ENCODE measurements at places on chromosomes 7 and 10. TPM values are rescaled to one million over a fixed set of nuclear protein-coding genes. Genes with fewer than 3 reads are reported as not detected.

TRIM50 gene
- not detected for total RNA-seq

SH2D4B gene
- not detected for total RNA-seq

TWIST1 gene
- total RNA-seq, result 1.2 TPM

RBP3 gene
- total RNA-seq, result not detected

KCP gene
- total RNA-seq, result 0.35 TPM

NAT16 gene
- total RNA-seq, result not detected

MBLAC1 gene
- total RNA-seq, result 1.5 TPM

PNLIPRP2 gene
- total RNA-seq, result not detected

CYP17A1 gene
- not detected for total RNA-seq

FAM25G gene
- not detected for total RNA-seq

GRCh38 chr10:65166272-65166671 is 1645.1 kb downstream of the REEP3 start:
- DNase-seq, result peak; percentile 60

- no peak for DNase-seq
Measured at GRCh38 chr10:5040010-5040673, 36.5 kb upstream of the AKR1C2 start.

DNA sequence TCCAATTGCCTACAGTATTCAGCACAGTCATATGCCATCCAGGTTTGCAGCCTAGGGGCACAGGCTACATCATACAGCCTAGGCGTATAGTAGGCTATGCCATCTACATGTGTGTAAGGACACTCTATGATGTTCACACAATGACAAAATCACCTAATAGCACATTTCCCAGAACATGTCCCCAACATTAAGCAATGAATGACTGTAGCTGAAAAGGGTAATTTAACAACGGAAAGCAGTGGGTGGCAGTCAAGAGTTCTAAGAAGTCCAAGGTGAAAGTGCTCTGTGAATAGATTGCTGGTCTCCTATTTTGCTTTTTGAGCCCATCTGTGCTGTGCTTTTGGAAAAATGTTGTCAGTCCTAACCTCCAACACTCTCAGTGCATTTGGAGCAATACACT is 162.6 kb downstream of the KLF6 start:
- DNase-seq, result no peak

DNA sequence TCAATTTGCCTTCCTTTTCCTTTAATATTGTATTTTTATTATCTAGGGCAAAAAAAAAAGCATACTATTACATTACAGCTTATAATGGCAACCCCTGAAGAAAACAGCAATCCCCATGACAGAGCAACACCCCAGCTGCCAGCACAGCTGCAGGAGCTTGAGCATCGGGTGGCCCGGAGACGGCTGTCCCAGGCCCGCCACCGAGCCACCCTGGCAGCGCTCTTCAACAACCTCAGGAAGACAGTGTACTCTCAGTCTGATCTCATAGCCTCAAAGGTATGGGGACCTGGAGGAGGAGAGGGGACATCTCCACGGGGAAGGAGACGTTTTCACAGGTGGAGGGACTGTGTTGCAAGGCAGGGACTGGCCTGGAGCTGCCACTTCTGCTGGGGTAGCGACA is 6.8 kb downstream of the STRA8 start:
- no peak for DNase-seq

- no peak for DNase-seq
Measured at GRCh38 chr7:16978358-16979244, 96.8 kb upstream of the AGR3 start.

DNA sequence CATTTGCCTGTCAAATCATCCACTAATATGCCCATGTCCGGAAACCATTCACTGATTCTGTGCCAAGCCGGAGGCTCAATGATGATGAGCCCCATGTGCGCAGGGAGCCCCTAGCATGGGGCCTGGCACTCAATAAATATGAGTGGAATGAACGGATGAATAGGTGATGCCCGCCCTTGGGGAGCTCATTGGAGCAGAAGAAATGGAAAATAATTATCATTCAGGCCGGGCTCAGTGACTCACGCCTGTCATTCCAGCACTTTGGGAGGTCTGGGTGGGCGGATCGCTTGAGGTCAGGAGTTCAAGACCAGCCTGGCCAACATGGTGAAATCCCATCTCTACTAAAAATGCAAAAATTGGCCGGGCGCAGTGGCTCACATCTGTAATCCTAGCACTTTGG is 11.0 kb downstream of the RHBDD2 start:
- no peak for DNase-seq

GRCh38 chr7:29555061-29555460 is 8.6 kb upstream of the PRR15 start:
- DNase-seq, result no peak

GRCh38 chr10:47286116-47286505 is 13.9 kb upstream of the GDF10 start:
- DNase-seq, result no peak

DNA sequence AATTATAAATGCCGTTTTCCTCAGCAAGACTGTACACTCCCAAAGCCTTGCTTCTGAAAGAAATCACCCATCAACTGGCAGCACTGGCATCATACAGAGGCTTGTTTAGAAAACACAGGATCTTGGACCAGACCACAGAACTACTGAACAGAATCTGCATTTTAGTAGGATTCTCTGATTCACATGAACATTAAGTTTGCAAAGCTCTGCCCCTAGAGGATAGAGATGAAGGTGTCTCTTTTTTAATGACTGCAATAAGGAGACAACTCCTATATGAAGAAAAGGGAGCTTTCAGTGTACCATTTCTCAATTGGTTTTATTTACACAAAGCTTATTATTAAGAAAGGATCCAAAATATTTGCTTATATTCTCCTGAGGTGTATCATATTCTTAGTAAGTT is 172.7 kb downstream of the AGMO start:
- no peak for DNase-seq

DNA sequence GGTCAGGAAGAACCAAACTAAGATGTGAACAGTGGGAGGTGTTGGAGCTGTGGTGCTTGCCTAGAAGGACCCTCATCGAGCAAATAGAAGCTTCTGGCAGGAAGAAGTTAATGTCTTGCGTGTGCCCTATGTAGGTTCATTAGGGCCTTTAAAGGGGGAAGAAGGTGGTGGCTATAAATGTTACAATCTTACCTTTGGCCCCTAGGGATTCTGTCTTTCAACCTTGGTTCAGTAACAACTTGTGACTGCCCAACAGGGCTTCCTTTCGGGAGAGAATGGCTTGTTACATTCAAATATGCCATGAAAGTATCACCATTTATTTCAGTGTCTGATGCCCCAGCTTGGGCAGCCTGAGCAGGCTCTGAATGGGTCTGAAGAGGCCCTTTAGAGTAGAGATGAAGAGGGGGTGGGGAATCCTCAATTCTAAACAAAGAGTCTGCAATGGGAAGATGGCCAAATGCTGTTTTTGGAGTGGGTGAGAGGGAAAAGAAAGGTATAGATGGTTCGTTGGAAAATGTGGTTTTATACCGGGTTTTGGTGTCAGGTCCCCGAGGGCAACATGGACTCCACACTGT is 108.0 kb downstream of the TCF7L2 start:
- no peak for DNase-seq

GRCh38 chr10:75283671-75284470 is 48.1 kb upstream of the COMTD1 start:
- no peak for DNase-seq

DNA sequence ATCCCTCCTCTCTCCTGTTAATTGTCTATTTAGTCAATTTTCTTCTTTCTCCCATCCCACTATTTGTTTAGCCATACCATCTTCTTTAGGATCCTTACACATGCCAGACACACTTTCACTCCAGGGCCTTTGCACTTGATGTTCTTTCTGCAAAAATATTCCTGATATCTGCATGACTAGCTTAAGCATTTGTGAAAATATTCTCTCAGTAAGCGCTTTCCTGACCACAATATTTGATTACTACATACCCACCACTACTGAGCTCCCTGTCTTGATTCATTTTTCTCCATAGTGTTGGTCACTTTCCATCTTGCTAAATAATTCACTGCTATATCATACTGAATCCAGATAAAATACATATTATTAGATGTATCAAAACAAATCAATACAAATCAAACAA is 75.1 kb downstream of the SEMA3D start:
- no peak for DNase-seq

DNA sequence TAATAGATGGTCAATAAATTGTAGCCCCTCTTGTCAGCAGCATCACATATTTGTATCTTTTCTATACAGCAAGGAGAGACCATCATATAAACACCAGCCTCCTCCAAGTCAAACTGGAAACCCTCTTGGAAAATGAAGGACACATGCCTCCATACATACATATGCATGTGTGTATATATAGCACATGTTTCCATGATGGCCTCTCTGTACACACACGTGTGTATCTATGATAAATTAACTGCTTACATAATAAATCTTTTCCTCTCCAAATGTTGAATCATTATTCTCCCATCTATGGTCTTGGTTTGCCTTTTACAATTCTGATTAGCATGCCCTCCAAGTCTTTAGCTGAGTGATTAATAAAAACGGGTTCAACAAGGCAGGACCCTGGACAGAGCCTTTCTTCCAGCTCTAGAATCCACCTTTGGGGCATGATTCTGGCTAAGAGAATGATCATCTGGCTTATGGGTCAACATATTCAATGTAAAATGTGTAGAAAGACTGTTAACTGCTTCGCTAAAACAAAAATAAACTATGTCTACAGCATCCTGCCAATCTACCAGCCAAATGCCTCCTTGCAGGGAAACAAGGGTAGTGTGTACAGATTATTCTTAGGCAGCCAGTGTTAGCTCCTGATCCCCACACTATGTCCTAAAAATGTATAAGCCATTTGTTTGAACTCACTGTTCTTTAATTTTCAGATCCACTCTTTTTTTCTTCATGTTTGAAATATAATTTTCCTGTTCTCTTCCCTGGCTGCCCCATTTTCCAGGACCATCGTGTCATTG is 70.0 kb downstream of the CRTAC1 start:
- DNase-seq, result no peak

- DNase-seq, result no peak
Measured at GRCh38 chr10:72106154-72106849, 18.0 kb upstream of the SPOCK2 start.

DNA sequence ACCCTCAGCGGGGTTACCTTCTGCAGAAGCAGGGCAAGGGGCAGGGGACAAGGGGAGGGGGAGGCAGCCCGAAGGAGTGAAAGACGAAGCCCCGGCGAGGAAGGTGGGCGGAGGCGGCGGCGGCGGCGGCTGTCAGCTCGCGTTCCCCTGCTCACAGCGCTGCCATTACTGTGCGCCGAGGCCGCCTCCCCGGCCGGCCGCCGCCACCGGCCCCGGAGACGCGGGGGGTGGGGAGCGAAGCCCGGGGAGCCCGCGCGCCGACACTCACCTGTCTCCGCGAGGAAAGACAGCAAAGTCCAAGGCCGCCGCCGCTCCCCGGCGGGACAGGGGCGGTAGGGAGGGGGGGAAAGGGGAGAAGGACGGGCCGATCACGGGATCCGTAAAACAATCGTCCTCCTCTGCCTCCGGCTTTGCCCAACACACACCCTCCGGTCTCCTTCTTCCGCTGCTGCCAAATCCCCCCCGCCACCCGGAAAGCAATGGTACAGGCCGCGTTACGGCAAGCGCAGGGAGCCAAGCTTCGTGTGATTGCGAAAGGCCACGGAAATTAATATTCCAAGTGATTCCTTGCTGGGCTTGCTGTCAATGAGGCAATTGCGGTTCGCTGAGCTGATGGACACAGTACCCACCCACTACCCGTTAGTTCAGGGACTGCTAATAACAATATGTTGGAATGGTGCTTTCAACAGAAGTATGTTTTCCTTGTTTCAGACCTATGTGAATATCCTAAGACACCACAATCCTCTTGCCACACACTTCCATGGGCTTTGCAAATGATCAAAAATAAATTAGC is at the start of gene CUL2:
TSS of gene CUL2 (minus strand) at position 180 of the 793 bp plus-strand sequence. CDS start 19,024 bp downstream, outside the sequence.
- peak; percentile 96 for DNase-seq

DNA sequence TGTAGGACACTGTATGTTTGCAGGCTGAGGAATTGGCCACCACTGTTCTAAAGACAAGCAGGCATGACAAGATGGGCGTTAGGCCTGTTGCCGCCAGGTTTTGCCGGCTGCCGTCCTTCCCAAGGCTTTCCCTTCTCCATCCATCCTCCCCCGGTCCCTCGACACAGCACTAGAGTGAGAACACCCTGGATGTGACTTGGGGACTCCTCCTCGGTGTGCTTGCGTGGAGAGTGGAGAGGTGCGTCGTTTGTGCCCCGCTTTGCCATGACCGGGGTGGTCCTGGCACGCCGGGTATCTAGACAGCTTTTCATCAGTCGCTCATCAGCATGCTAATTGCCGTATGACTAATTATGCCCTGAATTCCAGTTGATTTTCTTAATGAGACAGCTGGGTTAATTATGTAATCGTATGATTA is 206.6 kb upstream of the SH2B2 start:
- DNase-seq, result peak; percentile 51

DNA sequence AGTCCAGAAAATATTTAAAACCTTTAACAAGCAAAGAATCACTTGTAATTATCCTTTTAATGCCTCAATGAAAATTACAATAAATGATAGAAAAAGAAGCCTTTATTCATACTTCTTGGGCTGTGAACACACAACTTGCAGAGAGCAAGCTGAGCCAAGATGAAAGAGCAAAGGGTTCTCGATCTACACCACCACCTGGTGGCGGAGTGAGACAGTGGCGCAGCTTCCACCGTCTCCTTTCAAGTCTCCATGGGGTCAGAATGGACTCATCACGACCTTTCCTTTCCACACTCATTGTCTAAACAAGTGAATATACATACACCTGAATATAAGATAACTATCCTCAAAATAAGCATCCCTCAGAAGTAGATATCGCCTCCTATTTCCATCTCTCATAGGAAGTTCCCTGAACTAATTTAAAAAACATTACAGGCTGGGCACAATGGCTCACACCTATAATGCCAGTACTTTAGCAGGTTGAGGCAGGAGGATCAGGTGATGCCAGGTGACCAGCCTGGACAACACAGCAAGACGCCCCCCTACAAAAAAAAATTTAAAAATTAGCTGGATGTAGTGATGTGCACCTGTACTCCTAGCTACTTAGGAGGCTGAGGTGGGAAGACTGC is 40.7 kb downstream of the ATE1 start:
- no peak for DNase-seq

DNA sequence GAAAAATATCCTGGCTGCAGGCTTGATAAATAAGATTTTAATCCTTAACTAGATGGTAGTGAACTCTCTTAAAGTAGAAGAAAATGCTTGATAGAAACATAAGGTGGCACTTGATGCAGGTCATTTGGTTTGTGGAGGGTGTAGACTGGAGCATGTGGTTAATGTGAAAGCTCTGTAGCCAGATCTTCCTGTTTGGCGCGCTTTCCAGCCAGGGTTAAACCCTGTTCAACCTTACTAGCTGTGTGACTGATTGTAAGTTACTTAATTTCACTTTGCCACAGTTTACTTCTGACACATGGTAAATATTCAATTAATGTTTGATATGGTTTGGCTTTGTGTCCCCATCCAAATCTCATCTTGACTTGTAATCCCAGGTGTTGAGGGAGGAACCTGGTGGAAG is 394.0 kb downstream of the REEP3 start:
- DNase-seq, result no peak

Measured in cardiac septum (tissue), 1 donor.